Gastroesophageal sphincter (tissue), 4 donors: ENCODE measurements at places on chromosomes 5 and 9.

DNA sequence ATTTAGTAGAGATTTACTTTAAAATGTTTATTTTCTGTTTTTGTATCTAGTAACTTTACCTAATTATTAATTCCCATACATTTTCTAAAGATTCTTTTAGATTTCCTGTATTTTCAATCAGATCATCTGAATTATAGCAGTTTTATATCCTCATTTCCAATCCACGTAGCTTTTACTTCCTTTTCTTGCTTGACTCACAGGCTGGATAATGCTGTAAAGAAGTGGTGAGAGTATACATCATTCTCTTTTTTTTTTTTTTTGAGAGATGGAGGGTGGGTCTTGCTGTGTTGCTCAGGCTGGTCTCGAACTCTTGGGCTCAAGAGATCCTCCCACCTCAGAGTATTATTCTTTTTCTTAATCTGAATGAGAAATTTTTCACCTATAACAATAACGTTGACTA is 11.2 kb upstream of the SETX start:
- no peak for ATAC-seq

GRCh38 chr5:29024052-29024451 is 1985.7 kb upstream of the CDH9 start:
- ATAC-seq, result no peak

GRCh38 chr9:96554801-96555566 is 64.7 kb downstream of the CDC14B start:
- no peak for ATAC-seq

GRCh38 chr5:127353796-127354195 is 63.2 kb downstream of the MEGF10 start:
- ATAC-seq, result no peak
